ENCODE measurements at places on chromosomes 16 and 17. TPM values are rescaled to one million over a fixed set of nuclear protein-coding genes. Genes with fewer than 3 reads are reported as not detected.

SPATA32 gene
- not detected for total RNA-seq

ABCA6 gene
- total RNA-seq: 0.02 TPM

MCRIP2 gene
- 124 TPM for total RNA-seq

SEPTIN1 gene
- total RNA-seq: 5.6 TPM

CHST5 gene
- 0.20 TPM for total RNA-seq

RAB34 gene
- 2.1 TPM for total RNA-seq

CBFA2T3 gene
- total RNA-seq: 114 TPM

ADAT1 gene
- 30.9 TPM for total RNA-seq

P3H4 gene
- 2.4 TPM for total RNA-seq

KRT9 gene
- not detected for total RNA-seq

OSGIN1 gene
- total RNA-seq: 4.2 TPM

SECTM1 gene
- total RNA-seq: not detected

DNA sequence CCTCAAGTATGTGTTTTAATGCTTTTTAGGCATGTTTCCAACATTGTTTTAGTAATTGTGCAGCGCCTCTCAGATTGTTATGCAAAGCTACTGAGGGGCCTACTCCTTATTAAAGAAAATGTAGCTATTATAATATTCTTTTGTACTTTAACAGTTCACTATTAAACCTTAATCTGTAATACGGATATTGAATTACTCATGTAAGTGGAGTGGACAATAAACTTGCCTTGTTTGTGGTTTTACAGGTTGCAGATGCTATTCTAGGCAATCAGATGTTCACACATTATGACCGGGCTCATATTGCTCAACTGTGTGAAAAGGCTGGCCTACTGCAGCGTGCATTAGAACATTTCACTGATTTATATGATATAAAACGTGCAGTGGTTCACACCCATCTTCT, 41.0 kb downstream of the PTRH2 start:
- no peak for DNase-seq

DNA sequence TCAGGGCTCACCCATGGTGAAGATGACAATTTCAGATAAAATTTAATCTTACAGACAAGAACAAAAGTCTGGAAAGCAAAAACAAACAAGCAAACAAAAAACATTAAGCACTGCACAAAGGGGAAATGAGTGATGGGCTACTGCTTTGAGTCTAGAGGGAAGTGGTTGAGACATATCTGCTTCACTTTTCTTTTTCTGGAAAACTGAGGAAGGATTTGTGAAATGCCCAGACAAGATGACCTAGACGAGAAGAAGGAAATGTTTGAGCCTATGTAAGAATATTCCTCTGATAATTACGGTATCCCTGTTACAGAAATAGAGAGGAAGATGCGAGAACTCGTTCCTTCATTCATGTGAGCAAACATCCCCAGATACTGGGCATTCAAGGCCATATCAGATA, 11.5 kb upstream of the HYDIN start:
- no peak for DNase-seq

GRCh38 chr17:71192039-71192555, 928.7 kb upstream of the SOX9 start:
- DNase-seq: no peak

DNA sequence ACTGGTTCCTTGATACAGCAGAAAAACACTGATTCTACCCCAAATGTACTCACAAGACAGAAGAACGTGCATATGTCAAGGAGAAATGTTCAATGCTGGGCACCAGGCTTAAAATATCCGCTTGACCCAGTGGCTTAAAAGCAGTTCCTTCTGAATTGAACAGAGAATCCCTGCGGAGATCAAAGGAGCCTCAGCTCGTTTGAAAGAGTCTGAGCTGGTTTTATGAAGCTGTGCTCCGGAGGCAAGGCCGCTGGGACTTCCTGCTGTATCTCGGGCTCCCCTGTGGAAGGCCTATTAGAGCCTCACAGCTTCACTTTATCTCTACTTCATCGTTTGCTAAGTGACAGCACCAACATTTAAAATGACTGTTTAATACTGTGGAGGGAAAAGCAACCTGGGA, 2.2 kb downstream of the LMF1 start:
- DNase-seq: no peak

- DNase-seq: no peak
Measured at GRCh38 chr17:3865176-3865575, 19.1 kb upstream of the NCBP3 start.

- DNase-seq: no peak
Measured at GRCh38 chr16:14132696-14133048, 61.6 kb downstream of the MRTFB start.

DNA sequence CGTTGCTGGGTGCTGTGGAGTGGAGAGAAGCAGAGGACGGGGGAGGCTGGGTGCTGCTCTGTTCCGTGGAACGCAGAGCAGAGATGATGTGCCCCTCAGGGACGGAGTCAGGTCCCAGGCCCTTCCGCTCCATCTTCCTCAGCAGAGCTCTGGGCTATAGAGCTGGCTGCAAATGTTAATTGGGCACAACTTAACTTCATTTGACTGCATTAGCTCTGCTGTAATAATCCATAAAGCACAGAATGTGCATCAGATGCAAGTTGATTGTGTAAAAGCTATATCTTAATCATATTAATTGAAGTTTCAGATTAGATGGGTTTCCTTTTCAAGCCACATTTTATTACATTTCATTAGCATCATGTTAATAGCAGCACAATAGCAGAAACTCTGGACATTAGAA, 212.6 kb downstream of the ABCC12 start:
- no peak for DNase-seq

DNA sequence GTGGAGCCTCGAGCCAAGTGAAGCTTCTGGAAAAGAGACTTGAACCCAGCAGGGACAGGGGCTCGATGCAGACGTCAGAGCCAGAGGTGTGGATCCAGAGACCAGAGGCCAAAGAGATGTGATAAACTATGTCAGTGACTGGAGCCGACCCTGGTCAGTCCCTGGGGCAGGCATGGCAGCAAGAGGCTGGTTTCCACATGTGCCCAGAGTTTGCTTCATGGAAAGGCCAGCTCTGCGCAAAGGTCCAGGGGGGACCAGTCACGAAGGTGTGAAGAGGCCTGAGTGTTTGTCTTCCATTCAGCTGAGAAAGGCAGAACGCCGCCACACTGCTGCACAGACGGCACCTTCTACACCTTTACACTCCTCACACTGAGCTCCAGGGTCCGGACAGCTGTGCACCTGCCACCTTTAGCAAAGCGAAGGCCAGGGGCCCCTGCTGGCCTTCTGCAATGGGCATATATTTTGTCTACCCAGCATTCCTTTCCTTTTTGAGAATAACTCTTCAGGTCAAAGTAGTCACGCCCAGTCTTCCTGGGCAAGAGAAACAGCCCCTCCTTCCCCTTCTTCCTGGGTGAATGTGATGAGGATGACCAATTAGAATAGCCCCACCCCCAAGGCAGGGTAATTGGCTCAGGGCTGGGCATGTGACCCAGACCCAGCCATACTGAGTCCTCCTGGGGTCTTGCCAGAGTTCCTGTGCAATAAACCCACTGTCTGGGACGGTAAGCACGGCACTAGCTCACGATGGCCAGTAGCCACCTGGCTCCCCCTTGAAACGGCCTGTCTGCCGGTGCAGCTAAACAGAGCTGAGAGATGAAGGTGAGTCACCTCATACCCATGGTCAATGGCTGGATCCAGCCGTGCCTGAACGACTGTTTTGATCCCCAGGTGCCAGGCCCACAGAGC, 2.3 kb upstream of the RPH3AL start:
- no peak for DNase-seq

DNA sequence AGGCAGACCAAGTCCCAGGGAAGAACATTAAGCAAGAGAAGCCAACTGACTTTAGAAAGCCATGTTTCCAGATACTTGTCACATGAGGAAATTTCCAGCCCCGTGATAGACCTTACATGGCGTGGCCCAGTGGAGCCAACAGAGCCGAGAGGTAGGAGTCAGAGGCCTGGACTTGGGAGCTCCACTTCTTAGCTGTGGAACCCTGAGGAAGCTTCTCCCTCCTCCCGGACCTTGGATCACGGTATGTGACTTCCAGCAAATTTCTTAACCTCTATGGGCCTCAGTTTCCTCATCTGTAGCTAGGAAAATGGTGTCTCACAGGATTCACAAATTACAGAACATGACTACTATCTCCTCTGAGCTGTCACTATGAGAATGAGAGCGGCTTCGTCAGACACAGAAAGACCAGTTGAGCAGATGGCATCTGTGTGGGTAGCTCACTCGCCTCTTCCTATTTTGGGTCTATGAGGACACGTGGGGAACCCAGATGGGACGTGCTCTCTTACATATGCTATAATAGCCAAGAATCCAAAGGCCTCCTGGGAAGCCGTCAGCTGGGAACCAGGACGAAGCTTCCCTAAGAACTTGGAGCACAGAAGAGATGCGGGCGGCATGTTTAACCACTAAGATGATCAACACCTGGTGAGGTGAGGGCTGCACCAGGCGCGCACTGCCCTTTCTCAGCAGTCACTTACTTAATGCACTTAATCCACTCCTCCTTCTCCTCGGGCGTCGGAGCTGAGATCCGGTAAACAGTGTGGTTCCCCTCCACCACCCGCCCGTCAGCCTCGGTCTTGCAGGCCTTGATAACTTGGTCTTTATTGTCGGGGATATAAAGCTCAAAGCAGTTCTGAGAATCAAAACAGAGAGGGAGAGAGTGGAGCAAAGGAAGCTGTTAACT, 102.3 kb downstream of the CYTH1 start:
- no peak for DNase-seq

GRCh38 chr16:55302635-55303034, 21.4 kb upstream of the IRX6 start:
- DNase-seq: no peak

DNA sequence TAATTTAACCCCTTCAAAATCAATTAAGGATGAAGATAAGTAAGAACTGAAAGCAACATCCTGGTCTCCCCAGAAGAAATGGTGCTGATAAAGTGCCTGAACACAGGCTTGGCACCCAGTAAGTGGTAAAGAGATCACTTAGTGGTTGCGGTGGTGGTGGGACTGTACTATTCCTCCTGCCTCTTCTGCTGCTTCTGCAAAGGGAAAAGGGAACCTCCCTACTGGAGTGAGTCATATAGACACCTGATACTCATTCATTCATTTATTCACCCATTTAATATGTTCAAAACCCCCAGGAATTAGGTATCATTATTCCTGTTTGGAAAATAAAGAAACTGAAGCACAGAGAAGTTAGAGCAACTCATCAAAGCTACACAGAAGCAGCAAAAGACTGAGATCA, 60.6 kb downstream of the CDYL2 start:
- DNase-seq: no peak

- DNase-seq: no peak
Measured at GRCh38 chr17:64162554-64162953, 32.6 kb upstream of the ERN1 start.

DNA sequence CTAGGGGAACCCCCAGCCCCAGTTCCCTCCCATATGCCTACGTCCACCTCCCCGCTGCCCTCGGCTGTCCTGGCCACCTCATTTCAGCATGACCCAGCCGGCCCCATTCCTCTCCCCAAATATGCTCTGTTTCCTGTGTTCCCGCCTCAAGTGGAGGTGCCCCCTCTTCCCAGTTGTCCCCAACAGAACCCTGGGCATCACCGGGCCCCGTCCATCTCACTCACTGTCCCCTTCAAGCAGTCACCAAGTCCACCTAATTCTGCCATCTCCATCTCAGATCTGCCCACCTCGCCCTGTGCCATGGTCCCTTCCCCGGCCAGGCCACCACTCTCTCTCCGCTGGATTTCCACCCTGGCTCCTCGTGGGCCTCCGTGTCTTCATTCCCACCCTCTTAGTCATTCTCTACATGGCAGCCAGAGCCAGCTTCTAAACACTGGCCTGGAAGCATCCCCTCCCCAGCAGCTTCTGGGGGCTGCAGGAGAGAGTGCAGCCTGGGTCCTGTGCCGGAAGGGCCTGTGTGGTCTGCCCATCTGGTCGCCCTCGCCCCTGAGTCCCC, 12.8 kb downstream of the CDK3 start:
- no peak for DNase-seq

- no peak for DNase-seq
Measured at GRCh38 chr17:61383689-61384201, 15.9 kb upstream of the TBX2 start.

- DNase-seq: peak; percentile 59
Measured at GRCh38 chr17:35051183-35051578, 12.3 kb downstream of the RFFL start.

GRCh38 chr17:72125226-72125651, 4.4 kb downstream of the SOX9 start:
- no peak for DNase-seq

GRCh38 chr17:45098081-45098868, 34.0 kb downstream of the PLCD3 start:
- DNase-seq: no peak

DNA sequence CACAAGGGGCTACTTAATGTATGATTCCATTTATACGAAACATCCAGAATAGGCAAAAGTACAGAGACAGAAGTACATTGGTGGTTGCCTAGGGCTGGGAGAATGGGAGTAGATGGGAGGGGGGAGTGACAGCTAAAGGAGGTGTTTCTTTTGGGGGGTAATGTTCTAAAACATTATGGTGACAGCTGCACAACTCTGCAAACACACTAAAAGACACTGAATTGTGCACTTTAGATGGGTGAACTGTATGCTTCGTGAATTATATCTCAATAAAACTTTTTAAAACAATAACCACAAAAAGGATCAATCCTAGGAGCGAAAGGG, 661 bp downstream of the LYRM9 start:
- no peak for DNase-seq

- DNase-seq: no peak
Measured at GRCh38 chr16:29862383-29862883, 593 bp downstream of the CDIPT start.

DNA sequence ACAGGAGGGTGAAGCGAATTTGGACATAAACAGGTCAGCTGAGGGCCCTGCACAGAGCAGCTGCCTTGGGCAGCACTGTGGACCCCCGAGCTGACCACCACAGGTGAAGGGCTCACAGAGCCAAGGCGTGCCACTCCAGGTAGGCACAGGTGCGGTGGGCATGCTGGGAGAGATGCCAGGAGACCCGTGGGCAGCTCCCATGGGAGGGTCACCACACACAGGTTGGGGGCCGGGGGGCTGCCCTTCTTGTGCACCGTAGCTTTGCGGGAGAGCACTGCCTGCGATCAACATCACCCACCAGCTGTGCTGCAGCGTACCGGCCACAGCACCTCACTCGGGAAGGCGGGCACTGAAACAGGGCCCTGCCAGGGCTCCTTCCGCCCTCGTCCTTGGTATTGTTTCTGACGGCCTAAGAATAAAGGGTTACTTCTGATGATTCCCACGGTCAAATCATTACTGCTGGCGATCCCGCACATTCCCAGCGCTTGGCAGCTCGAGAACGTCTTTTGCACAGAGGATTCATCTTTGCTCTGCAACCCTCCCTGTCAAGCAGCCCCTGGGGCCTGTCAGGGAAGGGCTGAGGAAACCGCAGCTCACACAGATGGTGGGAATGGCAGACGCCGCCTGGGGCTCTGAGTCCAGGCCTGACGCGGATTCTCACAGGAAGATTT, 181.7 kb downstream of the BANP start:
- peak; percentile 22 for DNase-seq

GRCh38 chr17:41793784-41794539, 7.5 kb upstream of the JUP start:
- no peak for DNase-seq

All from K562 (cell line).